ENCODE measurements at places on chromosomes 16 and 17.

- no peak for DNase-seq
Measured at GRCh38 chr16:88691924-88692560, 5.7 kb upstream of the SNAI3 start.

- no peak for DNase-seq
Measured at GRCh38 chr16:17154981-17155380, 315.8 kb downstream of the XYLT1 start.

DNA sequence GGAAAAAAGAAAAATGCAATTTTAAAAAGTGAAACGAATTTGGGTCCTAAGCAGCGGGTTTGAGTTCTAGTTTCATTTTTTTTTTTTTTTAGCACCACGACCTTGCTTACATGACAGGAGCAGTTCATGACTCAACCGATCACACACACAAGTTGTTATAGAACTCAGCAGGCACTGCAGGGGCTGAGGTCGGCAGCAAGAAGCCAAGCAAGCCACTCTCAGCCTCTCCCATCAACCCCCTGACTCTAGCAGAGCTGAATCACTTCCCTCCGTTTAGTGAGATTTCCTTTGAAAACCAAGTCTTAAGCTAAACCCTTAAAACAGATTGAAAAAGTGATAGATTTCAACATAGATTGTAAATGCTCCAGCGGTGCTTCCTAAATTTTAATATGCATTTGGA lies 520.8 kb downstream of the HAPSTR1 start:
- no peak for DNase-seq

DNA sequence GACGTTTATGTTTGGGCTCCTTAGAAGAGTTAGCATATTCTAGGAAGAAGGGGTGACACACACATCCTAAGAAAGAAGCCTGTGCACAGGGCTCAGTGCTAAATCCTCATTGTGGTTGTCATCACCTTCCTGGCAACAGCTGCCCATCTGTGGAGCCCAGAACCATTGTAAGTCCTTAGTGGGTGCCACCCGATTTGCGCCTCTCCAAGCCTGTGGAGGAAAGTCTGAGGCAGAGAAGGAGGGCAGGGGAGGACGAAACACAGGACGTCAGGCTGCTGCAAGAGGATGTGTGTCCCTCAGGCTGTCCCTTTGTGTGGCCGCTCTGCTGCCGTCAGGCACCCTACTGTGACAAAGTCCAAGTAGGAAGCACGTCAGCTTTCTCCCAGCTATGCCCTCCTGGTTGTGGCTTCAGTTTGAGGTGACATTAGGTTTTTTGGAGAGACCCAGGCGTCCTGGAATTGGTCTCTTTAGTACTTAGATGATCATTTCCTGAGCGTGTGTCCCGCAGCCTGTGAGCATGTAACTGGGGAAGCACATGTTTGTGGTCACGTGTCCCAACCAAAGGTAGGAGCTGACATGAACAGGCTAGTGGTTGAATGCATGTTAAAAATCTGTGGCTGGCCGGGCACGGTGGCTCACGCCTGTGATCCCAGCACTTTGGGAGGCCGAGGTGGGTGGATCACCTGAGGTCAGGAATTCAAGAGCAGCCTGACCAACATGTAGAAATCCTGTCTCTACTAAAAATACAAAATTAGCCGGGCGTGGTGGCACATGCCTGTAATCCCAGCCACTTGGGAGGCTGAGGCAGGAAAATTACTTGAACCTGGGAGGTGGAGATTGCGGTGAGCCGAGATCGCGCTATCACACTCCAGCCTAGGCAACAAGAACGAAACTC lies 10.7 kb downstream of the CLUAP1 start:
- DNase-seq, result no peak

Data from kidney epithelial cell (primary cell).